ENCODE measurements at places on chromosomes 12 and 14. TPM values are rescaled to one million over a fixed set of nuclear protein-coding genes. Genes with fewer than 3 reads are reported as not detected.

GRCh38 chr14:61113561-61114225 is 132.6 kb downstream of the SLC38A6 start:
- DNase-seq: no peak

GRCh38 chr12:68403296-68403695 is 71.1 kb upstream of the MDM1 start:
- DNase-seq: no peak

DNA sequence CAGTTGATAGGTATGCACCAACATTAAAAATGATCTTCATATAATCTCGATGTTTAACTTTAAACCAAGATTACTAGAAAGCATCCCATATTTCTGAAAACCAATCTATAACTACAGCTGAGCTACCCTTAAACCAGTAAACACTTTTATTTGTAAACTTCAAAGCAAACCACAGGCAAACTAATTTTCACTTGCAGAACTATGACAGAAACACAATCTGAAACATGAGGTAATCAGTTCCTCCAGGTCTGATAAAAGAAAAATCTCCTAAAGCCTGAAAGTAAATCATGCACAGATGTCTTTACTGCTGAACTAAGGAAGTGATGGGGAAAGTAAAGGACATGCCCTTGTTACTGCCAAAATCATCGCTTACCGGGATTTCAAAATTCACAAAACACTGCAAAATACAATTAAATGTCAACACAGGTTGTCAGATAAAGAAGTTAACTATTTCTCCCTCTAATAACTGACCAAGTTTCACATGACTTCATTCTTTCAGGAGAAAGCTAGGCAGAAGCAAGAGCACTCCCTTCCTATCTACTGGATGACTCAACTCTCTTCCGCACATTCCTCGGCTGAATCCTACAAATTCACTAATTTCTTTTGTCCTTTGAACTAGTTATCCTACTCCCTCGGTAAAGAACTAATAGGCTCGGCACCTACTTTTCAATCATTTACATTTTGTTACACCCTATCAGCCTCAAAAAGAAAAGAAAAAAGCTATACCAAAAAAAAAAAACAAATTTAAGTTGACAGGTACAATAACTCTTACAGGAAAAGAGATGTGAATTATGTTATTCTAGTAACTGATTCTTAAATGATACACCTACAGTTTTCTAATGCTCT is 1.4 kb downstream of the EEA1 start:
- no peak for DNase-seq

DNA sequence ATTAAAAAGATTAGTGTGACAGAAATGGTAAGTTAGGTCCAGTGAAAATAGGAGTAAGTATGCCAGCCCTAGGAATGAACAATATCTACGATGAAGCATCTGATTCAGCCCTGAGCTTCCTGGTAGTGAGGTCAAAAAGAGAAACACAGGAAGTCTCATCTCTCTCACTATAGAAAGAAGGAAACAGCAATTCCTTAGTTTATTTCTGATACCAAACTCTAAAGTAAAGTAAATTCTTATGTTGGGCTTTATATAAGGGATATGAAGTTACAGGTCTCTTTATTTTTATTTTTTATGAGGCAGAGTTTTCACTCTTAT is 76.7 kb upstream of the RFLNA start:
- DNase-seq: no peak

DNA sequence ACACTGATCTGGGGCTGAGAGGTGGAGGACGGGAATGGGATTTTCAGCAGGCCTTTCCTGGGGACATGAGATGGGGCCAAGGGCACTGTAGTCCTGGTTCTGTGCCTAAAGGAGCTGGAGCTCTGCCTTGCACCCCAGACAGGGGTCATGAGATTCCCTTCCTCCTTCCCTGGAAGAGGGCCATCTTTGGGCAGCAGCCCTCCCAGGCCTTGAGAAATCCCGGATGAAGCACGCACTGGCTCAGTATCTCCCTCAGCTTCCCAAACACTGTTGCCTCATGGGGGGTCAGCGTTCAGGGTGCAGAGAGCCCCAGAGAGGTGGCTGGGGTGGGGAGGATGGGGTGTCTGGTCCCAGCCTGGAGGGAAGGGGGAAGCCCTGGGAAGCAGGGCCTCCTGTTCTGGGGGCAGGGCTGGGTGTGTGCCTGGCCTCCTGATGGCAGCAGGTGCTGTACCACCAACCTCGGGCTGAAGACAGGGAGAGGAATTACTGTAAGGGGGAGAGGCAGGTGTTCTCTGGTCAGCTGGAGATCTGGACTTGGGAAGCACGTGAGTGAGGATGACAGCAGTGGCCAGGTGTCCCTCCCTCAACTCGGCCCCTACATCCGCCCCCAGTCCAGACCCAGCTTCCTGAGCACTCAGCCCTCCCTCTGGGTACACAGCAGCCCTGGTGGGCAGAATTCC is 8.4 kb upstream of the NR4A1 start:
- DNase-seq: no peak

DNA sequence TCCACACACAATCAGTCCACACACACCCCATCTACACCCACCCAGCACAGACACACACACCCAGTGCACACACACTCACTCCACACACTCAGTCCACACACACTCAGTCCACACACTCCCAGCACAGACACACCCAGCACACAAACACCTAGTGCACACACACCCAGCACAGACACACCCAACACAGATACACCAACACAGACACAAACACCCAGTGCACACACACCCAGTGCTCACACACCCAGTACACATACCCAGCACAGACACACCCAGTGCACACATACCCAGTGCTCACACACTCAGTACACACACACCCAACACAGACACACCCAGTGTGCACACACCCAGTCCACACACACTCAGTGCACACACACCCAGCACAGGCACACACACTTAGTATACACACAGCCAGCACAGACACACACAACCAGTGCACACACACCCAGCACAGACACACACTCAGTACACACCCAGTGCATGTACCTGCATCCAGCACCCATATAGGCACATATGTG is 63.8 kb downstream of the ADGRD1 start:
- no peak for DNase-seq

- peak; percentile 86 for DNase-seq
Measured at GRCh38 chr14:103871596-103872480, 24.5 kb upstream of the PPP1R13B start.

DNA sequence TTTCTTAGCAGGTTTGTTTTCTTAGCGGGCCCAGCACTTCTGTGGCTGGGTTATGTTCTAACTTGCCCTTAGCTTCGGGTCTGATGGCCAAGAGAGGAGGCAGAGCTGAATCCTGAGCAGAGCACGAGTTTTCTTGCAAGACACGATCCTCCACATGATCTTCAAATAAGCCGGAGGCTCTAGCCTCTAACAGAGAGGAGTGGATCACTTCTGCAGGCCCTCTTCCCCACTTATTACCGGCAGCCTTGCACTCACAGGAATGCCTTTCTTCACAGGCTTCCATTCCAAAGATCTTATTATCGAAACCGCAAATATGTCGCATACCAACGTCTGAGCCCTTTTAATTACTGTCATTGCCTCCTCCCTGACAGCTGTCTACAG is 79.5 kb downstream of the SINHCAF start:
- no peak for DNase-seq

DNA sequence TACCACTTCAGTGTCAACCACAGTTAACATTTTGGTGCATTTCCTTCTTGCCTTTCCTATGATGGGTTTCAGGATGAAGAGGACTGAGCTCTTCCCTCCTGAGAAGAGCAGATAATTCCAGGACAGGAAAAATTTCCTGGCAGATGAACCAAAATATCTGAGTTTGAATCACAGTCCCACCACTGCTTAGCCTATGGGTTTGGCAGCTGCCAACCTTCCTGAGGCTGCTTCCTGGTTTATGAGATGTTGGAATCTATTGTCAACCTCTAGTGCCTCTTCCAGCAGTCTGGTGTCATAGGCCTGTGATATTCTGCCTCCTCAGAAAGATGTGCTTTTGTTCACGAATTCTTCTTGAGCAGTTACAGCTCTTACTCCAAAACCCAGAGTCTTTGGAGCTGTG is 197.4 kb upstream of the FRMD6 start:
- no peak for DNase-seq

- peak; percentile 21 for DNase-seq
Measured at GRCh38 chr12:90174198-90174510, 465.5 kb upstream of the ATP2B1 start.

- DNase-seq: no peak
Measured at GRCh38 chr12:130127532-130127911, 34.7 kb upstream of the FZD10 start.

DNA sequence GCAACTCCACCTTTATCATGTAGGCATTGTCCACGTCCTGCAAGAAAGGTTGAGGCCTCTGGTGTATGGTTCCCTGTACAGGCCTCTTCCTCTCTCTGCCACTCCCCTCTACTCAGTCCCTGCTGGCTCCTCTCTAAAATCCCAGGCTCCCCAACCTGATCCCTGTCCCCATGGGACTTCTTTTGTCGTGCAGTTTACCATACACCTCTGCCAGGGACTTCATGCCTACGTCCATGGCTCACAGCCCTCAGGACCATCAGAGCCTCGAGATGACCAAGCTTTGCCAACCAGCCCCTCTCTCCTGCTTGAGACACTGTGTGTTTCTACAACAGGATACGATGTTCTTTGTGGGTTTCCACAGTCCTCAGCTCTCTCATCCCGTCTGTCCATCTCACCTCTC is 2.9 kb downstream of the KRT2 start:
- DNase-seq: no peak

GRCh38 chr14:99972748-99973466 is 92.3 kb upstream of the EVL start:
- no peak for DNase-seq

DNA sequence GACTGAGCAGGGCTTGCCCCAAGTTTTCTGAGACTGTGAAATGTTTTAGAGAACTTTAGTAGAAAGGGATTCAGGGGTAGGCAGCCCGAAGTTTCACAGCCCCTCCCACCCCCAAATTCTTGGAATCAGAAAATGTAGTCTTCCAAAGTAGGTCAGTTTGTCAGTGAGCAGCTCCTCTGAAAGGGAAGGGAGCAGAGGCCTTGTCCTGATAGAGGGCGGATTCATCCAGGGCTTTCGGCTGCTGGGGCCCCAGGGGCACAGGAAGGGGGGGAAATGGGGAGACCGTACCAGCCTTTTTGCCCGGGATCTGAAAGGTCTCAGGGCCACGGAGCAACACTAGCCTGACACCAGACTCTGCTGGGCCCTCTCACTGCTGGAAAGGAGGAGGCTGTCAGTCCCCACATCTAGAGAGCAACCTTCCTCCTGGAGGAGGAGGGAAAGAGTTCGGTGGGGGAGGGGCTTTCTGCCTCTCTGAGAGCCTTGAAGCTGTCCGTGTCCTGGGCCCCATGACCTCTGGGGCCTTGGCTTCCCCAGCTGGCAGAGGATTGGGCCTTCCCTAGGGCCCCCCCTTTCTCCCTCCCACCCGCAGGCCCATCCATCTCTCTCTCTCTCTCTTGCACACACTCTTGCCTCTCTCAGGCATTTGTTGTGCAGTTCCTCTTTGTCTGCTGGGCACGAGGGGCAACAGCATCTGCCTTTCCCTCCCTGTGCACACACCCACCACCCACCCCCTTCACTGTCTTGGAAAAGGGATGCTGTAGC is at the start of gene IKZF4:
TSS of gene IKZF4 (plus strand) at position 621 of the 762 bp plus-strand sequence. CDS start 451 bp downstream, outside the sequence.
- peak; percentile 43 for DNase-seq

DNA sequence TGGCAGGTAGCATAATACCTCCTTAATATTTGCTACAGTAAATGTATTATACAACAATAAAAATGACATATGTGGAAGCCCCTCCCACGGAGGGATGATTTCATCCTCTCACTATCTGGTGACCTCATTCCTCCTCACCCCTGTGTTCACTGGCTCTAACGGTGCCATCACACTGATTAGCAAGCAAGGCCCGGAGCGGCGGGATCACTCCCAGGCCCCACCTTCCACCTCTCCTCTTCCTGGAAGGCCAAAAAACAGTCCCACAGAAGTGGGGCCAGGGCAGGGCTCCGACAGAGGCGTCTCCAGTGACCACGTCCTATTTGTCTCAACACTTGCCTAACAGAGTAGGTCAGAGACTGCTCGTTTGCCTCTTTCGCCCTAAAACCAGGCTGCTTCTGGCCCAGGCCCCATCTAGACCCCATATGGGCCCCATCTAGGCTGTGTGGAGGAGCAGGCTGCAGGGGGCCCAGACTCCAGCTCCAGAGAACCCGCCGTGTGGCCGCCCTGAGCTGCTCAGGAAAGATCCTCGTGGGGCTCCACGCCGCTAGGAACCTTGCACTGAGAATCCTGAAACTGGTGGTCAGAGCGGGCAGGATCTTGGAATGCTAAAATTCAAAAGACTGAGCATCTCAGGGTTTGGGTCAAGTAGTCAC is 3.7 kb downstream of the SELPLG start:
- peak; percentile 88 for DNase-seq

DNA sequence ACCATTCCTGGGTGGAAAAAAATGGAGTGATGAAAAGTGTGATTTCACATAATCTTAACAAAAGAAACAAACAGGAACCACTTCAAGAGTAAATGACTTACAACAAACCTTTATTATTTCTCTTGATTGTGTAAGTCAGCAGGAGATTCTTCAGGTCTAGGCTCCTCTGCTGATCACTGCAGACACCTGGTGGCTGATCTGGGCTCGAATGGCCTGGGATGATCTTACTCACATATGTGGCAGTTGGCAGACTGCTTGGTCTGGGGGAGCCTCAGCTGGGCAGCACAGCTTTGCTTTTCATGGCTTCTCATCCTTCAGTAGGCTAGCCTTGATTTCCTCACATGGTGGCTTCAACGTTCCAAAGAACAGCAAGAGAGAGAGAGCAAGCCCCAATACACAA is 215.4 kb upstream of the PRICKLE1 start:
- DNase-seq: no peak

DNA sequence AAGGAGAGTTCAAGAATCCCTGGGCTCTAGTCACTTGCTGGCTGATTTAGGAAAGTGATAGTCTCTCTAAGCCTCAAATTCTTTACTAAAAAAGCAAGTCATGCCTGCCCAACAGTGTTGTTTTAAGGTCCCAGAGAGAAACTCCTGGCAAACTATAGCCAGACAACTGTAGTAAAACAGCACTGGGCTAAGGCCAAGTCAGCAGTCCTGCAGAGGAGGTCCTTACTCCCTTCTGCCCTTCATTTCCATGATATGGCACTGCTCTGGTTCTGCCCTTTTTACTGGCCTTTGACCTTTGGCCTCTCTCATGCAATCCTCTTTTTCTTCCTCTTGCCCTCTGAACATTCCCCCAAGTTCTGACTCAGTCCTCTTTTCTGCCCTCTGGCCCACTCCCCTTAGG is 74.9 kb downstream of the VWF start:
- no peak for DNase-seq

- DNase-seq: no peak
Measured at GRCh38 chr14:51574009-51574408, 77.7 kb upstream of the FRMD6 start.

- no peak for DNase-seq
Measured at GRCh38 chr12:72511906-72512305, 239.7 kb downstream of the TRHDE start.

GOLGA5 gene
- total RNA-seq: 13.3 TPM

OTX2 gene
- total RNA-seq: not detected

PPP1R1A gene
- total RNA-seq: not detected

LRRC10 gene
- total RNA-seq: not detected

IFI27L1 gene
- total RNA-seq: 23.3 TPM

OAS2 gene
- 104 TPM for total RNA-seq

TPH2 gene
- total RNA-seq: not detected

TAS2R31 gene
- 1.2 TPM for total RNA-seq

RIPK3 gene
- total RNA-seq: 6.5 TPM

DPY19L2 gene
- 6.1 TPM for total RNA-seq

LPAR5 gene
- total RNA-seq: 6.6 TPM

All from activated CD8-positive, alpha-beta T cell treated with anti-CD3 and anti-CD28 coated beads for 36 hours (primary cell).